ENCODE measurements at places on chromosomes 7 and 10.

DNA sequence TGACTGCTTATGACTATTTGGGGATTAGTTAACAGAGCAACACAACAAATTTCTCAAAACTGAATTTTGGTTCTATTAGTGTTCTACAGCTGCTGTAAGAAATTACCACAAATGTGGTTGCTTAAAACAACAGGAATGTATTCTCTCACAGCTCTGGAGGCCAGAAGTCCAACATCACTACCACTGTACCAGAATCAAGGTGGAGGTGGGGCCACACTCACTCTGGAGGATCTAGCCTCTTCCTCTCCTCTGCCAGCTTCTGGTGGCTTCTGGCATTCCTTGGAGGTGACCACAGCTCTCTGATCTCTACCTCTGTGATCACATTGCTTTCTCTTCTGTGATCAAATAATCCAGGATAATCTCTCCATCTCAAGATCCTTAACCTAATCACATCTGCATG lies 194.7 kb upstream of the BMPER start:
- no peak for DNase-seq

DNA sequence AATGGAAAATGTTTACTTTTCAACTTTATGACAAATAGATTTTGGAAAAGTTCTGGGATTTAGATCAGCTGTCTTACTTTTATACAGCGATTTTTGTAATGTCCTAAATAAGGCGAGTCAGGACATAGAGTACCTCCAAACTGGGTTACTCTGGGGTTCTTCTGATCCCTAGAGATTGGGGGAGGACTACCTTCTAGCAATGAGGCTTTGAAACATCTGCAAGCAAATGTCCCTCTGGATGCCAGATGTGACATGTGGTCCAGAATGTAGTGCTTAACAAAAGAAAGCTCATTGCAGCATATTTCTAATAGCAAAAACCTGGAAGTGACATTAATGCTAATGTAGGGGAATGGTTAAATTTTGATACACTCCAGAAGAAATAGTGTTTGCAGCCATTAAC lies 36.1 kb downstream of the ABRAXAS2 start:
- DNase-seq, result no peak

GRCh38 chr7:73736885-73737284 lies 1.7 kb downstream of the ABHD11 start:
- no peak for DNase-seq

DNA sequence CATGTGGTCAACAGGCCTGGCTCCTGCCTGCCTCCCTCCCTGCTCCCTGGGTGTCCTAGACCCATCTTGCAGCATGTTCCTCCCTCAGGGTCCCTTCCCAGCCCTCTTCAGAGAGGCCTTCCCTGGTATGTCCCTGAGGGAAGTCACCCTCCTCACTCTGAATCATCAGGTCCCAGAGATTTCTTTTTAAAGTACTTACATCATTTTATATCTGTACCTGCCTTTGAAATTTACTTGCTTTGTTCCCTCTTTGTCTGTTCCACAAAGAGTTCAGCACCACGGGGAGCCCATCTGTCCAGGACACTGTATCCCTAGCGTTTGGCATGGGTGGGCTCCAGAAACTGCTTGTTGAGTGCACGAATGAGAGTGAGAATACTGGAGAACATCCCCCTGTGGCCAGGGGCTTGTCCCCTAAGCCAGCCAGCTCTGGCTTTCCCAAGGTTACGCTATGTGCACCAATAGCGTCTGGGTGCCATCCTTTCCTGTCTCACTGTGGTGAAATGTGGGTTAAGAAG lies 50.6 kb upstream of the IGFBP3 start:
- no peak for DNase-seq

DNA sequence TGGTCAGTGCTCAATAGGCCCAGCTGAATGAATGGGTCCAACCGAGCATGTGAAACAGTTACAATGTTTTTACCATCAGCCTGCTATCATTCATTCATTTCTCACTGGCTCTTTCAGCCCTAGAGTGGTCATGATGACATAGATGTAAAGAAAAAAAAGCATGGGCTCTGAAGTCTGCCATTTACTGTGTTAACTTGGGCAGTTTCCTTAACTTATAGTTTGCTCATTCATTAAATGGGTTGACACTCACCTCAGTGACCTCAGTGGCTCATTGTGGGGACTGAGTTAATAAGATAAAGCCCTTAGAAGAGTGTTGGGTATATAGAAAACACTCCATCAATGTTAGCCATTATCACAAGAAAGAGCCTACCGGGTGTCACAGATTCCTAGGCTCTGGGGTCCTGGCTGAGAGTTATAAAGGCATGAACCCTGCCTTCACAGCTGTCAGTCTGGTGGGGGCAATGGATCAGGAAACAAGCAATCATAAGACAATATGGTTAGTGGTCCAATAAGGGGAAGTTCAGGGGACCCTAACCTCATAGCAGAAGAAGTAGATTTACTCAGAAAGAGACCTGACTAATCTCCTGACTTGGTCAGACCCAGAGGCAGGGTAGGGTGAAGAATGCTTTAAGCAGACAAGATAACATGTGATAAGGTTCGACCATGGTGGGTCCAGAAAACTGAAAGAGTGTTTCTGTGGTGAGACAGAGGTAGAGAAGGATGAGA lies 29.7 kb upstream of the GPAM start:
- DNase-seq, result no peak

Measured in stimulated activated CD8-positive, alpha-beta memory T cell treated with anti-CD3 and anti-CD28 coated beads, Interleukin-15, amount 100 ng/mL, for 1 hour (primary cell).